ENCODE measurements at places on chromosomes 3 and 15. TPM values are rescaled to one million over a fixed set of nuclear protein-coding genes. Genes with fewer than 3 reads are reported as not detected.

The TAMM41 gene
- polyA plus RNA-seq = 18.7 TPM

The CCR5 gene
- not detected for polyA plus RNA-seq

The SCAANT1 gene
- not detected for polyA plus RNA-seq

DNA sequence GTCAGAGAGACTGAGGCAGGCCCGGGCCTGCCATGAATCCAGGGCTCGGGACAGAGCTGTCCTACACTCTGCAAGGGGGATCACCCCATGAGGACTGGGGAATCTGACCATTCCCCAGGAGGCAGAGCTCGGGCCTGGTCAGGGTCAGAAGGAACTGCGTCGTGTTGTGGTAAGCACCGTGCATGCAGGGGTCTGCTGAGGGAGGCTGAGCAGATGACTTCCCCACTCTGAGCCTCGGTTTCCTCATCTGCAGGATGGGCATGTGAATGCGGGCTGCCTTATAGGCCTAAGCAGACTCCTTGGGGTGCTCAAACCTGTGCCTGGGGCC is 61.6 kb upstream of the IQSEC1 start:
- no peak for DNase-seq

GRCh38 chr3:32667072-32667582 is 17.9 kb upstream of the CNOT10 start:
- DNase-seq = no peak

GRCh38 chr3:168678730-168679129 is 583.0 kb upstream of the GOLIM4 start:
- DNase-seq = no peak

- DNase-seq = no peak
These were observed 164.4 kb upstream of the TOPAZ1 start for GRCh38 chr3:44077267-44077666.

GRCh38 chr3:196775938-196776337 is 36.3 kb downstream of the PAK2 start:
- DNase-seq = no peak

GRCh38 chr3:119500901-119501300 is 2.6 kb downstream of the TIMMDC1 start:
- peak; percentile 46 for DNase-seq

Measured in endothelial cell of umbilical vein (primary cell).